ENCODE measurements at places on chromosomes 3 and 15.

DNA sequence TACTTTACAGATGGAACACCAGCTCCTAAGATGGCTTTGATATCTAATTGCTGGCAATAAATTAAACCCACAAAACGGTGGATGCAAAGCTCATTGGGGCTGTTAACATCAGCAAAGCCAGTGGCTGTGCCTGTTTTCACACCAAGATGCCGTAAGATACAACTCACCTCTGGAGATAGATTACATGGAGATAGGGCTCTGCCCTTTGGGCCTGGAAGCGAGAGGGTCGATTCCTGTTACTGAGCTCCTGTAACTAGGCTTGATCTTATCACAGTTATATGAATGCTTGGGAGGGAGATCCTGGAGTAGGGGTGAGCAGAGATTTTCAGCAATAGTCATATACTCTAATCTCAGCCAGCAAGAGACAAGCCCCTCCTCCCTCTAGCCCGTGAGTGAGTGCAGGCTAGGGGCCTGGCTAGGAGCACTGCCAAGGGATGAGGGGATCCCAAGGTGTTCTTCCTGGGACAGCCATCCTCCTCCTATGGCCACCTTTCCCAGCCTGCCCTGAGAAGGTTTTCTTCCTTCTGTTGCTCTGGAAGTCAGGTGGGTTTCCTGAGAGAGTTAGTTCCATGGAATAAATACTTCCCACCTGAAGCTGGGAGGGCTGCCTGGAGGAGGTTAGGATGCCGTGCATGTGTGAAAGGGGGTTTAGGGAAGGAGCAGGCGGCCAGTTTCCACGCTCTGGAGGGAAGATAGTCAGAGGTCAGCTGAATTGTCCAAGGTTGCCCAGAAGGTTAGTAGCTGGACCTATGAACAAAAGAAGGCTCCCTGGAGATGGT lies 18.1 kb upstream of the DOCK3 start:
- DNase-seq, result no peak

DNA sequence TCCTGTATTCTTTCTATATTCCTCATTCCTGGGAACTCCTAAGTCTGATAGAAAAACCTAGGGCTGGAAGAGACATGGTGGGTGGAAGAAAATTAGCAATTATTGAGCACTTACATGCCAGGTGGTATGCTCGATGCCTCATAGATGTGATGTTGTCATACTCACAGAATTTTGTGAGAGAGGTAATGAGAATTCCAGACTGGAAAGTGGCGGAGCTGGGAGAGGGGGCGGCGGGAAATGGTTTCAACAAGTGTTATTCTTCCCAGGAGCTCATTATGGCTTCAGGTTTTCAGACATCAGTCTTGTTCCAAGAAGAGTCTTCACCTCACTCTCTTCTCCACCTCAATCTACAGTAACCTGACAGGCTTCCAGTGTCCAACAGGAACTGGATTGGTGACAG lies 16.2 kb downstream of the TIMP4 start:
- DNase-seq, result no peak

- DNase-seq, result no peak
Measured at GRCh38 chr15:67472957-67473356, 48.0 kb upstream of the C15orf61 start.

GRCh38 chr3:111963424-111963823 lies 15.4 kb upstream of the ABHD10 start:
- no peak for DNase-seq

DNA sequence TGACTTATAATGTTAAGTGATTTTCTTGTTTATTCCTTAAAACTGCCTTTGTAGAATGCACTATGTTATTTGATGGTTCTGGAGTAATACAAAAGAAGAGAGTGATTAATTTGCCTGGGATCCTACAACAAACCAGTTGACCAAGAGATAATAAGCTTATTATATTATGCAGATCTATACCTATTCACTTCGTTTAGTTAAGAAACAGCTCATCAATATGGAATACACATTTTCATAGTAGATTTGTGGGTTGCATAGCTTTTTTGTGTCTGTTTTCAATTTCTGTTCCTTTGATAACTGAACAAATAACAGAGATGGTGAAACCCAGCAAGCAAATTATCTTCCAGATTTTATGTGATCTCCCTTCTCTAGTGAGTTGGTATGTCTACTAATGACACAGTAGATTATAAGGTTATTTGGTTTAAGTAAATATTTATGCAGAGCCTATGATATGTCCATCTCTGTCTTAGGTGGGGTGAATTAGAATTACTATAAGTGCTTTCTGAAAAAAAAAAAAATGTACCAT lies 443.3 kb upstream of the TPRG1 start:
- DNase-seq, result no peak

GRCh38 chr3:144912968-144913367 lies 941.3 kb downstream of the DIPK2A start:
- no peak for DNase-seq

- DNase-seq, result no peak
Measured at GRCh38 chr3:176075491-176075890, 1121.8 kb downstream of the TBL1XR1 start.

All from activated naive CD4-positive, alpha-beta T cell treated with Interleukin-2 at 50 U/mL for 16 hours (primary cell).